Esophagus mucosa (tissue), 1 donor: ENCODE measurements at places on chromosomes 6 and 20. TPM values are rescaled to one million over a fixed set of nuclear protein-coding genes. Genes with fewer than 3 reads are reported as not detected.

DNA sequence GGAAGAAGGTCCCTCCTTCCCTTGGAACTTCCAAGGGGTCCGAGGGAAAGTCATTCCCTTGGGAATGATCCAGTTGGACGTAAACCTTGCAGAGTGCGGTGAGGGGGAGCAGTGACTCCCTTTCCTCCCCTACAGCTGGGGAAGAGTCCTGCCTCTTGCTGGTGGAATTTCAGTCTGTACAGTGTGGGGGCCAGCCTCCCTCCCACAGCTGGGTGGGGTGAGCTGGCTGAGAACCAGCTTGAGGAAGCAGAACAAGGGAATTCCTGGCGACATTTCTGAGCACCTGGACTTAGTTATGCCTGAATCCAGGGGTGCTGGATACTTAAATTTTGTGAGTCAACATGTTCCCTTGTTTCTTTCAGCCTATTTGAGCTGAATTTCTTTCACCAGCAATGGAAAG lies 152.0 kb downstream of the ANKRD60 start:
- no peak for ATAC-seq

Gene GLP1R
- 0.08 TPM for total RNA-seq

DNA sequence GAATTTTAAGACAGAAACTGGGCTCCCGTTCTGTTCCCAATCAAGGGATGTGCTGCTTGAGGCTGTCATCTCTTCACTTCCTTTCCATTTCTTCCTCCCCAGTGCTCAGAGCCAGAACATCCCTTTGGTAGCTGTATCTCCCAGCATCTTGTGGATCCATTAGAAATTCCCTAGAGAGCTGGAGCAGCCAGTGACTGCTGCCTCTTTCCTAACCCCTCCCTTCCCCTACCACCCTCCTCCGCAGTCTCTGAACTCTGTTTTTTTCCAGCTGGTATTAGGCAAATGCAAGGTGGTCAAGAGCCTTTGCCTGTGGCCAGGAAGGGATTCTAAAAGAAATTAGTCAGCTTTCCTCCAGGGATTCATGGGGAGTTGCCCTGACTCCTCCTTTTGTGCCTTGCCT lies 208.0 kb downstream of the EYA2 start:
- ATAC-seq, result no peak

Gene PLN
- total RNA-seq, result 1.5 TPM

DNA sequence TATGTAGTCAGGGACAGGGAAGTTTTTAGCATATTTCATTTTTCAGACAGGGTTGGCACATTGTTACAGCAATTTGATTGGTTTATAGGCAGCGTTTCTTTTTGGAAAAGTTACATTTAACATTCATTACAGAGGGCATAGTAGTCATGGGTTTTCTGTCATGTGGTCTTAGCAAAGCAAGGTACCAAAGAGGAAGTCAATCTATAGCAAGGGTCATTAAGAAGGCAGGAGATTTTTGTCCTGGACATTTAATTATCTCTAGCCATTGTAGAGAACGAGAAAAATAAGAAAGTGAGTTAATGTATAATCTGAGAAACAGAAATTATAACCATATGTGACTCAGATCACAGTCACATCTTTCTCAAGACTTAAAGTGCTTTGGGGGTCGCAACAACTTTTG lies 47.4 kb downstream of the TPD52L1 start:
- no peak for ATAC-seq

GRCh38 chr6:119521251-119521650 lies 171.7 kb upstream of the MAN1A1 start:
- ATAC-seq, result no peak

DNA sequence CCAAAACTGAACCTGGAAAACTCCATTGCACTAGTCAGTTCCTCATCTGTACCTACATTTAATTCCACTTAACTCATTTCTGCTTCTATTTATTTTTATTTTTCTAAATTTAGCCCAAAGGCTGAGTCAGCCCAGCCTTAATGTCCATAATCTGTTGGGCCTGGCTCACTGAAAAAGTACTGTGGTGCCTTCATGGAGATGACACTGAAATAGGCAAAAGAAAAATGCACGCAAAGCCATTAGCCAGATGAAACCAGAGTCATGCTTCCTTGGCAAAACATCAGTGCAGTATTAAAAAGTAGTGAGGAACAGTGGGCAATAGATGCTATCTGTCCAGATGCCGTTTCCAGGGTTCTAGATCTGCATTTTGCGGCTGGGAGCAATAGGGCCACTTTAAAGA lies 14.7 kb upstream of the PLCB4 start:
- ATAC-seq, result no peak

DNA sequence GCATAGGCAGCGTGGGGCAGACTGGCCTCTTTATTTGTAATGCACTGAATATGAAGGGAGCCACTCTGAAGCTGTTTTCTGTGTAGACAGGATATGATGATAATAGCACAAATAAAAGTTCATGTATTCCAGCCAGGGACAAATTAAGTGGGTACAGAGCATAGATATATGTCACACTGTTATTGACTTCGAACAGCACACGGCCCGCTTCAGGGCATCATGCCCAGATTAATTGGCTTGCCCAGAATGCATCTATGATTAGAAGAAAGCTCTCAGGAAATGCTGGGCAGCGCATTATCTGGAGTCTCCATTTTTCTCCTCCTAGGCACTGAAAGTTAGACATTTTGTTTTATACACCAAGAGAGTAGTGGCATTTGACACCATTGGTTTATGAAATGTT lies 26.3 kb upstream of the SASH1 start:
- peak; percentile 7 for ATAC-seq

- ATAC-seq, result no peak
These were observed 65.5 kb upstream of the GCM1 start for GRCh38 chr6:53214172-53214571.

- ATAC-seq, result no peak
These were observed 145.9 kb downstream of the RALGAPA2 start for GRCh38 chr20:20566516-20566915.

DNA sequence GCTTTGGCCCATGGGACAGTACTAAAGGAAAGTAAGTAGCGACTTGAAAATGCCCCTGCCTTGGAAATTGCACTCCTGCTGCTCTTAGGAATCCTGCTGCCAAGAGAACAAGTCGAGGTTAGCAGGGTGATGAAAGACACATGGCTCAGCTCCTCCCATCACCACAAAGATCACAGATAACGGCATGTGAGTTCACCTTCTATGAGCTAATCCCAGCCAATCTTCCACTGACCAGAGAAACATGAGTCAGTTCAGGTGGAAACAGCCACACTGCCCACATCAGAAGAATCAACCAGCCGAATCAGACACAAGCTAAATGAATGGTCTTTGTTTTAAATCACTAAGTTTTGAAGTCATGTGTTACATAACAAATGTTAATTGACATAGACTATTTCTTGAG lies 106.3 kb downstream of the PRKN start:
- no peak for ATAC-seq

DNA sequence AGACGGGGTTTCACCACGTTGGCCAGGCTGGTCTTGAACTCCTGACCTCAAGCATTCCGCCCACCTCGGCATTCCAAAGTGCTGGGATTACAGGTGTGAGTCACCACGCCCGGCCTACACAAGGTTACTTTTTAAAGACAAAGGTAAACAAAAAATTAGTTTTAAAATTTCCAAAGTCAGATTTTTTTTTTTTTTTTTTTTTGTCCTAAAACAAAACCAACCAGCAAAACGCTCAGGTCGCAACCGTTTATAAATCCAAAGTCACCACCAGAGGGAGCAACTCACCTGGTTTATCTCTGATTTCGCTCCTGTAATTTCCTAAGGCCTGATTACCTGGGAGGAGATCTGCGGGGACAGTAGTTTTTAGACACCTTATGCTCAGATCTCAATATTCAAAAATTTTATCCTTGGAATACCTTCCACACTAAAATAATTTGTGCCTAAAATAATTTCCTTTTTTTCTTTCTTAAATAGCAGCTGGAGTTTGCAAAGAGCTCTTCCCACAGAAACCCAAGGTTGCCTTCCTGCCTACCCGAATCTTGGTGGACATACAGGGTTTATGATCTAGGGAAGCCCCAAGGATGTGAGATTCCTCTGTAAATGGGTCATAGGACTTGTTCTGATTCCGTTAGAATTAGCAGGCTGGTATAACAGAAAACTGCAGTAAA lies 19.8 kb upstream of the TREM1 start:
- ATAC-seq, result peak; percentile 39

GRCh38 chr6:69089539-69089938 lies 454.5 kb downstream of the ADGRB3 start:
- ATAC-seq, result no peak
